ENCODE measurements at places on chromosomes 4 and X.

- DNase-seq, result peak; percentile 39
These were observed 92.4 kb downstream of the CXCL13 start for GRCh38 chr4:77697860-77698590.

DNA sequence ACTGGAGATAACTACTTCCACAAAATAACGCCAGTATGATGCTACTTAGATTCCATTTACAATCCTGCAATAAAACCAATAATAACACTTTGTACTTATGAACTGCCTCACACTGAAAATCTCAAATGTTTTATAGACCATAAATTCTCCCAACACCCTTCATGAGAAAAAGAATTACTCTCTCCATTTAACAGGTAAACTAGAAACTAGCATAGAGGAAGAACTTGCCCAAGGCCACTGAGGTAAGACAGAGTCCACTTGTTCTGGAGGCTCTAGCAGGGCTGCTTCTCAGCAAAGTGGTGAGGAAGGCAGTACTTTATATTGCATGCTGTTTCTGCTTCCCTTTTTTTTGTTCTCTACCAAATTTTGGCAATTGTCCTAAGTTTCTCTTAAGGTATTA, 11.5 kb upstream of the BMP3 start:
- DNase-seq, result no peak

DNA sequence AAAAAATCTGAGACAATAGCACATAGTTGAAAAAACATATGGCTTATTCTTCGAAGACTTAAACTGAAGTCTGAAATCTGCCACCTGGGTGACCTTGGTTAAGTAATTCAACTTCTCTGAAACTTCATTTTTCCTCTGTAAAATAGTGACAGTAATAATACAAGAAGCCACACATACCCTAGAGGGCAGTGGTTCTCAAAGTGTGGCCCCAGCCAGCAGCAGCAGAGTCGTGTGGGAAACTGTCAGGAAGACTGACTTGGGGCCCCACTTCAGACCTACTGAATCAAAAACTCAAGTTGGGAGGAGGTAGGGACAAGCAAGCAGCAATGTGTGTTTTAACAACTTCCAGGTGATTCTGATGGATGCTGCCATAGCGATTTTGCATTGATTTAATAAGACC, 249.9 kb downstream of the HNRNPD start:
- no peak for DNase-seq

GRCh38 chr4:128811571-128812441, 2.3 kb downstream of the JADE1 start:
- peak; percentile 88 for DNase-seq

GRCh38 chr4:88275516-88275915, 8.8 kb downstream of the PPM1K start:
- no peak for DNase-seq

Measured in prostate gland (tissue), 2 donors.